ENCODE measurements at places on chromosomes 3 and 15.

DNA sequence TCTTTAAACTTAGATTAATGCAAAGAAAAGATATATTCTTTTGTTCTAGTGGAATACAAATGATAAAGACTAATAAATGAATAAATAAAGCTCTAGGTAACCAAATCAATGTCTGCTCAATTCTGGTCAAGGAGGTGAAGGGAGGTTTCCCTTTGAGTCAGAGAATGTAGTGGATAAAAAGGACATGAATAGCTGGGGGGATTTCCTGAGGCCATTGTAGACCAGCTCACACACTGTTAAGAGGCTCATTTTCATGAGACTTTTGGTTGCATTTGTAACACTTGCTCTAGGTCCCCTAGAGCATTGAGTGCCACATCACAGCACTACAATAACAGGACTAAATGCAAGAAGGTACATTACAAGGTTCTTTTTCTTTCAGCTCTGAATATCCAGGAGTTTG lies 170.7 kb downstream of the TIGIT start:
- no peak for DNase-seq

GRCh38 chr3:143298380-143298779 lies 178.8 kb downstream of the CHST2 start:
- DNase-seq, result no peak

- no peak for DNase-seq
Observed at GRCh38 chr3:35276568-35276967, 362.8 kb upstream of the ARPP21 start.

GRCh38 chr3:126935756-126936509 lies 47.0 kb upstream of the PLXNA1 start:
- DNase-seq, result no peak

- DNase-seq, result no peak
Observed at GRCh38 chr3:6921066-6921465, 60.2 kb downstream of the GRM7 start.

DNA sequence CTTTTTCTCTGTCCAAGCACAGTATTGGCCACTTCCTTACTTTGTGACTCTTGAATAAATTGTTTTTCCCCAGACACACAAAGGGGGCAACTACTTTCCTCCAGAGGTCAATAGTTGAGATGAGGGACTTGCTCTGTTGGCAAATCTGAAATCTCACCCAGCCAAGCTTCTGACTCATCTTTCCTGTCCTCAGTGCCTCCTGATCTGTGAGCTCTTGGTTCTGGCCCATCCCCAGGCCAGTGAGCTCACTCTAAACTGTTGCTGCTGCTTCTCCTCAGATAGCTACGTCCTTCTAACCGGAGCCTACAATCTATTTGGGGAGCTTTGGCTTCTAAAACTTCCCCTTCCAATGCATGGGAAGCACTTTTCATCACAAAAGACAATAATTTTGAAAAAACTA lies 50.0 kb upstream of the NMD3 start:
- DNase-seq, result no peak
